ENCODE measurements at places on chromosomes 2 and 18. TPM values are rescaled to one million over a fixed set of nuclear protein-coding genes. Genes with fewer than 3 reads are reported as not detected.

GRCh38 chr2:86357392-86357963 is 20.1 kb upstream of the REEP1 start:
- H3K36me3 ChIP-seq: no peaks in the 10 kb centered on the region
- no peaks in the 10 kb centered on the region for H3K4me1 ChIP-seq
- no peak for DNase-seq
- no peaks in the 10 kb centered on the region for H3K27me3 ChIP-seq

DNA sequence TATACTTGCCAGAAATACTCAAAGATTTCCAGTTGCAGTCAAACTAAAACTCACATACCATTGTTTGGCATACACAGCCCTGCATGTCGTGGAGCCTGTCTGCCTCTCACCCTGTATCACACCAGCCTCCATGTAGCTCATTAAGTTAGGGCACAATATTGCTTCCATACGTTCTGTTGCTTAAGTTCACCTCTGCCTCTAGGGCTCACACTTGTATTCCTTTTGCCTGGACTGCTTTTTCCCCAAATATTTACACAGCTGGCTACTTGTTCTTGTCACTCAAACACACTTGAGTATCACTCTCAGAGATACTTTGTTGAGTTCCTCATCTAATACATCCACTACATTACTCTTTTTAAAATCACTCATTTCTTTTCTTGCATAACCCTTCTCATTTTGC is 83.1 kb downstream of the PTH2R start:
- H3K4me1 ChIP-seq: no peaks in the 10 kb centered on the region
- DNase-seq: no peak
- no peaks in the 10 kb centered on the region for H3K36me3 ChIP-seq
- no peaks in the 10 kb centered on the region for H3K27me3 ChIP-seq
- no peak overlapping the region for H3K27ac ChIP-seq

DNA sequence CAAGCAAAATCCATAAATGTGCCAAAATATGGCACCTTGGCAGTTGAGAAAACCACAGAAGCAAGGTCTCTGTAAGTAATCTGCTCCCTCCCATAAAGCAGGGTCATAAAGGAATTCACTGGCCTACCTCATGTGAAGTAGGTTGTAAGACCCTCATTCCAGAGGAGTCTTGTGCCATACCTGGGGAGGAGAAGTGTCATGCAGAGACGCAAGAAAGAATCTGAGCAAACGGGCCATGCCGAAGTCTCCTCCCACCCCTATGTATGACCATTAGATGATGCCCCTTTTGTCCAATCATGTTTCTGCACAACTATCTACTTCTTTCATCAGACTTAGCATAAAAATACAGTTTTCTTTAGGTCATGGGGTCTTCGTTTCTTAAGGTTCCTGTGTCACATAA is 14.6 kb downstream of the NMUR1 start:
- no peaks in the 10 kb centered on the region for H3K36me3 ChIP-seq
- H3K4me1 ChIP-seq: no peaks in the 10 kb centered on the region
- no peak for DNase-seq
- H3K27ac ChIP-seq: no peak overlapping the region
- no peaks in the 10 kb centered on the region for H3K27me3 ChIP-seq

GRCh38 chr2:44084850-44085249 is 83.8 kb upstream of the PPM1B start:
- DNase-seq: no peak
- H3K36me3 ChIP-seq: no peaks in the 10 kb centered on the region
- H3K27ac ChIP-seq: no peak overlapping the region
- no peak overlapping the region for H3K4me3 ChIP-seq
- H3K27me3 ChIP-seq: no peaks in the 10 kb centered on the region
- H3K4me1 ChIP-seq: no peaks in the 10 kb centered on the region

- no peak overlapping the region for H3K4me3 ChIP-seq
- no peak for DNase-seq
- no peaks in the 10 kb centered on the region for H3K36me3 ChIP-seq
- H3K4me1 ChIP-seq: no peaks in the 10 kb centered on the region
Observed at GRCh38 chr2:151379169-151379568, 21.8 kb downstream of the TNFAIP6 start.

GRCh38 chr18:31302991-31303390 is 15.0 kb upstream of the DSG1 start:
- H3K4me3 ChIP-seq: no peak overlapping the region
- no peak for DNase-seq
- H3K36me3 ChIP-seq: no peaks in the 10 kb centered on the region
- H3K27me3 ChIP-seq: no peaks in the 10 kb centered on the region

- H3K27ac ChIP-seq: no peak overlapping the region
- H3K27me3 ChIP-seq: no peaks in the 10 kb centered on the region
- no peaks in the 10 kb centered on the region for H3K4me1 ChIP-seq
- no peak for DNase-seq
Observed at GRCh38 chr18:39274535-39274934, 1708.9 kb upstream of the CELF4 start.

- DNase-seq: no peak
- H3K27ac ChIP-seq: no peak overlapping the region
- H3K36me3 ChIP-seq: no peaks in the 10 kb centered on the region
Observed at GRCh38 chr2:36125702-36126101, 229.9 kb upstream of the CRIM1 start.

- no peaks in the 10 kb centered on the region for H3K4me1 ChIP-seq
- no peaks in the 10 kb centered on the region for H3K27me3 ChIP-seq
- H3K4me3 ChIP-seq: no peak overlapping the region
- no peaks in the 10 kb centered on the region for H3K36me3 ChIP-seq
- no peak overlapping the region for H3K27ac ChIP-seq
- no peak for DNase-seq
Observed at GRCh38 chr2:129806990-129807389, 172.5 kb upstream of the RAB6C start.

DNA sequence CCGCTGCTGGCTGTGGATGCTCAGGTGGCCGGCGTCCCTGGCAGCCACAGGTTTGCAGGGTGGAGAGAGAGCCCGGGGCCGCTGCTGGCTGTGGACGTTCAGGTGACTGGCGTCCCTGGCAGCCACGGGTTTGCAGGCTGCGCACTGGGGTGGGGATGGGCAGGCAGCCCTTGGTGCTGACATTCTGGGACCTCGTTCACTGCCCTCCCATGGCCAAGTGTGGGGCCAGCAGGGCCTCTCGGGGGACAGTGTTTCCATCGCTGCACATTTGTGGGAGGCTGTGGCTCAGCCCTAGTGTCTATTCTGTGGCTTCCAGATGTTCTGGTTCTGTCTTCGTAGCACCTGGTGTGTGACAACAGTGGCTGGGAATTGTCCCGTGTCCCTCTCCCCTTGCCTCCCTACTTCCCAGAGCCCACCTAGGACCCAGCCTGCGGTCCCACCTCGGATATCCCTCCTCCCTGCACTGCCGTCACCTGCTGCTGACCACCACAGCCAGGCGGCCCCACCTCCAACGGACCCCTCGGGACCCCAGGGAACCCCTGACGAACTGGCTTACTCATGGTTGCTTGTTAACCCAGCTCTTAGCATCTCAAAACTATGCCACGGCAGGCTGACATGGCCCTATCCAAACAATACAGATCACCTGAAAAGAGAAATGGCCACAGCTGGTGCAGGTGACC is 915 bp downstream of the CROCC2 start:
- DNase-seq: no peak
- H3K4me3 ChIP-seq: no peak overlapping the region
- H3K27ac ChIP-seq: no peak overlapping the region
- no peaks in the 10 kb centered on the region for H3K36me3 ChIP-seq
- H3K27me3 ChIP-seq: no peaks in the 10 kb centered on the region
- H3K4me1 ChIP-seq: no peaks in the 10 kb centered on the region

The ASXL3 gene
- total RNA-seq: 10.9 TPM

The CAVIN2 gene
- total RNA-seq: 49.5 TPM

The CPLX4 gene
- not detected for total RNA-seq

The SNED1 gene
- 83.3 TPM for total RNA-seq

The FOXD4L1 gene
- 0.40 TPM for total RNA-seq

The MC4R gene
- total RNA-seq: not detected
